ENCODE measurements at places on chromosomes 5 and 9.

GRCh38 chr9:107548298-107549142 lies 59.0 kb upstream of the KLF4 start:
- no peak overlapping the region for H3K4me3 ChIP-seq
- H3K27me3 ChIP-seq, result no peaks in the 10 kb centered on the region
- no peak for DNase-seq
- peak overlapping the region; percentile 34 for H3K27ac ChIP-seq

DNA sequence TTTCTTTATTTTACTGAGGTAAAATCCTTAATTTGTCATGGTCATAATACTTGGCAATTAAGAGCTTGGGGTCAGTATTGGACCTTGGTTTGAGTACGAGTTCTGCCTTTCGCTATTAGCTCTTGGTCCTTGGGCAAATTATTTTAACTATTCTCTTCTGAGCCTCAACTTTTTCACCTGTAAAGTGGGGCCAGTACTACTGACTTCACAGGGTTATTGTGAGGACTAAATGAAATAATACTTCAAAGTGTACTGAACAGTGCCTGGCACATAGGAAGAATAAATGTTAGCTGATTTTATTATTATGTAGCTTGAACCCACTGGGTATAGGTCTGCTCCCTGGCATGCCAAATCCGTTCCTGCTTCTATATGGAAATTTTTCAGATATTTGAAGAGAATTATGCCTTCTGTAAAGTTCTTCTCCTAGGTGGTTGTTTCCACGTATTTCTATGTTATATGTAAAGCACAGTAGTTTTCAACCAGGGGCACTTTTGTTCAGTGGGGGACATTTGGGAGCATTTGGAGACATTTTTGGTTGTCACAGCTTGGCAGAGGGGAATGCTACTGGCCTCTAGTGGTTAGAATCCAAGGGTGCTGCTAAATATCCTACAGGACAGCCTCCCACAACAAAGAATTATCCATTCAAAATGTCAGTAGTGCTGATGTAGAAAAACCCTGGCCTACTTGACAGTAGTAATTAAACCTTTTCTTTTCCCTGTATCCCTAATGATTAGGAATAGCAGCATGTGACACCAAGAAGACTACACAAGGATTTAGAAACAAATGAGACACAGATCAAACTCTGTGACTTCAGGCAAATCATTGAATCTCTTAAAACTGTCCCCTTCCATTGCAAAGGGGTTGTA lies 4.5 kb downstream of the RCL1 start:
- no peaks in the 10 kb centered on the region for H3K36me3 ChIP-seq
- H3K4me1 ChIP-seq, result peaks cover 15% of the 10 kb centered on the region
- peak overlapping the region; percentile 60 for H3K27ac ChIP-seq
- no peak overlapping the region for H3K4me3 ChIP-seq
- DNase-seq, result no peak

- no peak for DNase-seq
- H3K4me1 ChIP-seq, result no peaks in the 10 kb centered on the region
- H3K36me3 ChIP-seq, result no peaks in the 10 kb centered on the region
- H3K4me3 ChIP-seq, result no peak overlapping the region
- H3K27me3 ChIP-seq, result peaks cover 15% of the 10 kb centered on the region
These were observed 15.3 kb downstream of the NR2F1 start for GRCh38 chr5:93598091-93599000.

GRCh38 chr5:66529704-66530103 lies 66.5 kb upstream of the MAST4 start:
- H3K27me3 ChIP-seq, result no peaks in the 10 kb centered on the region
- no peaks in the 10 kb centered on the region for H3K4me1 ChIP-seq
- H3K27ac ChIP-seq, result no peak overlapping the region
- no peaks in the 10 kb centered on the region for H3K36me3 ChIP-seq
- H3K4me3 ChIP-seq, result no peak overlapping the region
- no peak for DNase-seq

DNA sequence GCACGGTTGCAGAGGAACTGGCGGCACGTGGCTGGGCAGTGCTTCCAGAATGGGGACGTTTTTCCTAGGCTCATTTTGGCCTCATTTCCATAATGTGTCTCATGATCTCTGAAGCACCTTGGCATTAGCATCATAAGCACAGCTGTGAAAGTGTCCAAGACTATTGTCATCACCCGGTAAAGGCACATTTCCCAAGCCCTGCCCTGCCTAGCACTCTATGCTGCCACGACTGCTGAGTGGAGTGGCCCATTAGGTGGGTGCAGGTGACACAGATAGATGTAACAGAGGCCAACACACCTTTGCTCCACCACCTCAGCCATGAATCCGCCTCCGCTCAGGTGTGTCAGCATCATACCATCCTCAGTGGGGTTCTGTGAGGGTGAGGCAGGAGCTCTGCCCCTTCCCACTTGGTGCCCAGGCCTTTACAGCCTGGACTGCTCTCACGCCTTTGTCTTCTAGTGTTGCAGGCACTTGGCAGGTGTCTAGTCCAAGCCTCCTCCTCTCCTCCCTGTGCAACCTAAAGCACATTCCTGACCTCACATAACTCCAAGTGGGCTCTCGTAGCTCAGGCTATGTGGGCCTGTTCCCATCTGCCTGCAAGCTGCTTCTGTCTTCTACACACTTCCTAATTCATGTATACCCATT lies 213.0 kb downstream of the FSTL4 start:
- H3K36me3 ChIP-seq, result no peaks in the 10 kb centered on the region
- no peaks in the 10 kb centered on the region for H3K27me3 ChIP-seq
- H3K4me3 ChIP-seq, result no peak overlapping the region
- H3K27ac ChIP-seq, result no peak overlapping the region
- no peak for DNase-seq
- H3K4me1 ChIP-seq, result no peaks in the 10 kb centered on the region

GRCh38 chr9:90546200-90546599 lies 96.4 kb downstream of the DIRAS2 start:
- no peak overlapping the region for H3K27ac ChIP-seq
- no peak for DNase-seq
- H3K4me1 ChIP-seq, result no peaks in the 10 kb centered on the region

DNA sequence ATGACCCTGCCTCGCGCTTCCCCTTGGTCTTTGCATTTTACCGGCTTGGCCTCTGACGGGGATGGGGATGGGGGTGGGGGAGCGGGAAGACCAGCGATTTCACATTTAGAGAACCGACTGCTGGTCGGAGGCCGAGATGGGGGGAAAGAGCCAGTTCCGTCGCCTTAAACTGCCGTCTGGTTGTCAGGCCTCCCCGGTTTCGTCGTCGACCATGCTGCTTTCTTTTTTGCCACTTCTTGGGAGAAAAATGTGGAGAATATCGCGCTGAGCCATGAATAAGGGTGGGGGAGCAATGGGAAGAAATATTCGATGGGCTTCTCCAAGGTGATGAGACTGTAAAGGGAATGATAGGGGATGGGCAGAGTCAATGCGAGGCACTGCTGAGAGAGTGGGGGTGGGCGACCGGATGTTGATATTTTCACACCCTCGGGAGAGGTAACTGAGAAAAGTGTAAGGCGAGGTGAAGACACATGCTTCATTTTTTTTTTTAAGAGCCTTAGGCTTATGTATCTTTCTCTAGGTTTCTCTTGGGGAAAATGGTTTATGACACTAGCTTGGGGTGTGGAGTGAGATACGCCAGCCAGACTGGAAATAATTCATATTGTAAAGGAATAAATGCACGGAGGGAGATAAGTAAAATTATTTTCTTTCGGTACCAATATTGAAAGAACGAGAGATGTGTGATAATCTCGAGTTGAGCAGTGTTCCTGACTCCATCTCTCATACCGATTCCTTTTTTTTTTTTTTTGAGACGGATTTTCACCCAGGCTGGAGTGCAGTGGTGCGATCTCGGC lies 1.1 kb downstream of the KIF2A start:
- H3K4me3 ChIP-seq, result peak overlapping the region; percentile 98
- no peaks in the 10 kb centered on the region for H3K36me3 ChIP-seq
- H3K27me3 ChIP-seq, result no peaks in the 10 kb centered on the region
- H3K27ac ChIP-seq, result peak overlapping the region; percentile 79
- peaks cover 4% of the 10 kb centered on the region for H3K4me1 ChIP-seq
- DNase-seq, result no peak

GRCh38 chr5:164350236-164350635 lies 844.8 kb downstream of the MAT2B start:
- no peak for DNase-seq
- H3K27ac ChIP-seq, result no peak overlapping the region
- H3K27me3 ChIP-seq, result no peaks in the 10 kb centered on the region
- H3K4me3 ChIP-seq, result no peak overlapping the region

GRCh38 chr5:150918613-150919012 lies 13.8 kb upstream of the ZNF300 start:
- no peaks in the 10 kb centered on the region for H3K36me3 ChIP-seq
- H3K4me1 ChIP-seq, result no peaks in the 10 kb centered on the region
- H3K27me3 ChIP-seq, result no peaks in the 10 kb centered on the region
- no peak overlapping the region for H3K4me3 ChIP-seq

DNA sequence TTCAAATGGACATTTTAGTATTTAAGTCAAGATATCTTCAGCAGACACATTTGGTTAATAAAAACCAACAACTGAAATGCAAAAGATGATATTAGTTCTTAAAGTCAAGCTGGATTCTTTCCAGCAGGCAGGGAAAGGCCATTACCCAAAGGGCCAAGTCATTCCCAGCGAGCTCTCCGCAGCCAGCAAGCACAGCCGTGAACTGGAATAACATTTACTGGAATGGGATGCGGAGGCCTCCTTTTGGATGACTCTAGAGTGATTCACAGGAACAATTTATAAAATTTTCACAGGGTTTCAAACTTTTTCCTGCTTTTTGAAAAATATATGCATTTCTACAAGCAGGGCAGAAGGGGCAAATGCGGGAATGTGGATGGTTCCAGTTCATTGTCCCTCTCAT lies 76.6 kb upstream of the DAB2 start:
- no peak overlapping the region for H3K4me3 ChIP-seq
- no peak for DNase-seq
- no peaks in the 10 kb centered on the region for H3K27me3 ChIP-seq
- peak overlapping the region; percentile 34 for H3K27ac ChIP-seq
- no peaks in the 10 kb centered on the region for H3K36me3 ChIP-seq
- peaks cover 4% of the 10 kb centered on the region for H3K4me1 ChIP-seq

- H3K27ac ChIP-seq, result no peak overlapping the region
- no peak for DNase-seq
- no peaks in the 10 kb centered on the region for H3K27me3 ChIP-seq
- H3K4me3 ChIP-seq, result no peak overlapping the region
These were observed 37.6 kb upstream of the EXOC3 start for GRCh38 chr5:405421-405820.

DNA sequence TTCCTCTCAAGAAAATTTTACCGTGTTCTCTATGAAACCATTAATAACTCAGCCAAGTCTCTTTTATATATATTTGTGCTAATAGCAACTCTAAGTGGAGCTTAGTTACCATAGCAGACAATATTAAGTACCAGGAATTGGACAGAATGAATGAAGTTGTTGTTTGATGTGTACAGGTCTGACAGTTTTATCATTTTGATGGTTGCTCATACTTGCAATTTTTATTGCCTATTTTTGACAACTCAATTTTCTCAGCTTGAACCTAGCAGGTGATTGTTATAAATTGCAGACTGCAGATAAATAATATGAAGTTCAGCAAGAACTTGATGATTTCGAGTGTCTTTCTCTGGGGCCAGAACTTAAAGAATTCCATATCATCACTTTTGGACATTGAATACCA lies 163.2 kb downstream of the PLPPR1 start:
- no peaks in the 10 kb centered on the region for H3K4me1 ChIP-seq
- no peaks in the 10 kb centered on the region for H3K27me3 ChIP-seq
- H3K4me3 ChIP-seq, result no peak overlapping the region
- no peak for DNase-seq

- H3K36me3 ChIP-seq, result no peaks in the 10 kb centered on the region
- no peaks in the 10 kb centered on the region for H3K4me1 ChIP-seq
- H3K27ac ChIP-seq, result no peak overlapping the region
- no peaks in the 10 kb centered on the region for H3K27me3 ChIP-seq
- DNase-seq, result no peak
These were observed 298.7 kb upstream of the RGMB start for GRCh38 chr5:98474782-98475181.

GRCh38 chr5:172776235-172776594 lies 5.2 kb upstream of the DUSP1 start:
- H3K4me1 ChIP-seq, result peaks cover 48% of the 10 kb centered on the region

- H3K4me1 ChIP-seq, result no peaks in the 10 kb centered on the region
- H3K4me3 ChIP-seq, result no peak overlapping the region
- no peak for DNase-seq
- H3K27me3 ChIP-seq, result no peaks in the 10 kb centered on the region
- no peaks in the 10 kb centered on the region for H3K36me3 ChIP-seq
These were observed 89.2 kb upstream of the CAST start for GRCh38 chr5:96572864-96573512.

DNA sequence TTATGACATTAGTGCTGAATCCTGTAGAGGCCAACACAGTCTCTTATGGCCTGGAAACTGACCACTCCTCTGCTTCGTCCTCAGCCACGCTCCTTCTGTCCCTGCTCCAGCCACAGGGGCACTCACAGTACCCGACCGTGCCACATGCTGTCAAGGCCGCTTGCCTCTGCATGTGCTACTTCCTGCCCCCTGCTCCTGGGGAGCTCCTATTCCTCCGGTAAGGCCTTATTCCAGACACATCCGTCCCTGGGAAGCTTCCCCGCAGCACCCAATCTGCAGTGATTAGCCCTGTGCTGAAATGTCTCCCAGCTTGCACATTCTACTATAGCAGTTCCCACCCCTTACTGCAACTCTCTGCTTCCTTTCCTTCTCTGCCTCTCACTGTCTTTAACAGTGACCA lies 187.5 kb downstream of the CRB2 start:
- no peaks in the 10 kb centered on the region for H3K4me1 ChIP-seq
- no peak overlapping the region for H3K4me3 ChIP-seq
- no peak for DNase-seq
- H3K27me3 ChIP-seq, result no peaks in the 10 kb centered on the region

DNA sequence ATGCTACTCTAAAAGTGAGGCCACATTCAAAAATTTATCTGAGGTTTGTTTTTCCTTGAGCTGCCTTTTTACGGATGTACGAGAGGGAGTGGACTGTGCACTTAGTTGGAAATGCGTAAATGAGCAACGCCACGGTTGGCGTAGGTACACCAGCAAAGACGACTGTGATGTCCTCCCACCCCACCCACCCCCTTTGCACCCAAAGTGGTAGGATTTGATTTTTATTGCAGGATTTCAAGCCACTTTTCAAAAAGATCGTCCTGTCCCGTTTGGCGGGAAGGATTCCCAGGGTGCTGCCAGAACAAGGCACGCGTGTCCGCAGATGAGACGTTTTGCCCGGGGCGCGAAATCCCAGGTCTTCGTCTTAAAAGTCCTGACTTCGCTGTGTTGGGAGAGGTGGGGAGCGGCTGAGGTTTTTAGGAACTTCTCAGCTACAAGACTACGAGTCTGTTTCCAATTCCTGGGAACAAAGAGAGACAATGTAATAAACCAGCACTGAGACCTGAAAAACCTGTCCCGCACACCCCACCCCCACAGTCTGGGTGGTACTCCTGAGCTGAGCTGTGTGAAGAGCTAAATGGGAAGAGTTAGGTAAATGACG lies 1.0 kb upstream of the TLE1 start:
- H3K4me3 ChIP-seq, result peak overlapping the region; percentile 80
- DNase-seq, result peak; percentile 68
- peak overlapping the region; percentile 59 for H3K27ac ChIP-seq
- no peaks in the 10 kb centered on the region for H3K4me1 ChIP-seq

GRCh38 chr9:121842612-121842978 lies 191.2 kb downstream of the DAB2IP start:
- H3K4me3 ChIP-seq, result no peak overlapping the region
- no peak for DNase-seq
- H3K27ac ChIP-seq, result no peak overlapping the region
- H3K36me3 ChIP-seq, result no peaks in the 10 kb centered on the region
- no peaks in the 10 kb centered on the region for H3K27me3 ChIP-seq

Data from ascending aorta (tissue), 2 donors.